ENCODE measurements at places on chromosomes 2 and 18.

- H3K27ac ChIP-seq: no peak overlapping the region
- peaks cover 4% of the 10 kb centered on the region for H3K27me3 ChIP-seq
- no peaks in the 10 kb centered on the region for H3K4me1 ChIP-seq
- DNase-seq: no peak
Observed at GRCh38 chr2:38152035-38152434, 76.1 kb upstream of the CYP1B1 start.

DNA sequence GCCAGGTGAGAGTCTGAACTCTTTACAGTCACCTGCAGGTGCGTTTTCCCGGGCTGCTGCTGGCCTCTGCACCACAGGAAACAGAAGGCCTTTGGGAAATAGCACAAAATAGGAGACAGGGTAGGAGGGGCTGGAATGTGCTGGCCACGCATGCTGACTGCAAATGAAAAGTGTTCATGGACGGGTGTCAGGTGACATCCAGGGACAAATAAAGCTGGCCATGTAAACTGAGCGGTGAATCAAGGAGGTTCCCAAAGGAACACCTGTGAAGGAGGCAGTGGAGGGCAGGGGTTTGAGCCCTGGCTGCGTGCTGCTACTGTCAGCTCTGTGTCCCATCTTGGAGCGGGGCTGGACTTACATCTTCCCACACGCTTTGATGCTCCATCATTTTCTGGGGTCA lies 42.4 kb upstream of the GBX2 start:
- H3K27me3 ChIP-seq: peaks cover 11% of the 10 kb centered on the region
- no peak overlapping the region for H3K27ac ChIP-seq
- no peaks in the 10 kb centered on the region for H3K36me3 ChIP-seq
- no peak overlapping the region for H3K4me3 ChIP-seq
- DNase-seq: no peak
- no peaks in the 10 kb centered on the region for H3K4me1 ChIP-seq

- peaks cover 8% of the 10 kb centered on the region for H3K4me1 ChIP-seq
- H3K36me3 ChIP-seq: no peaks in the 10 kb centered on the region
- DNase-seq: no peak
- H3K27me3 ChIP-seq: no peaks in the 10 kb centered on the region
Observed at GRCh38 chr2:48104418-48104817, 198.1 kb upstream of the FBXO11 start.

DNA sequence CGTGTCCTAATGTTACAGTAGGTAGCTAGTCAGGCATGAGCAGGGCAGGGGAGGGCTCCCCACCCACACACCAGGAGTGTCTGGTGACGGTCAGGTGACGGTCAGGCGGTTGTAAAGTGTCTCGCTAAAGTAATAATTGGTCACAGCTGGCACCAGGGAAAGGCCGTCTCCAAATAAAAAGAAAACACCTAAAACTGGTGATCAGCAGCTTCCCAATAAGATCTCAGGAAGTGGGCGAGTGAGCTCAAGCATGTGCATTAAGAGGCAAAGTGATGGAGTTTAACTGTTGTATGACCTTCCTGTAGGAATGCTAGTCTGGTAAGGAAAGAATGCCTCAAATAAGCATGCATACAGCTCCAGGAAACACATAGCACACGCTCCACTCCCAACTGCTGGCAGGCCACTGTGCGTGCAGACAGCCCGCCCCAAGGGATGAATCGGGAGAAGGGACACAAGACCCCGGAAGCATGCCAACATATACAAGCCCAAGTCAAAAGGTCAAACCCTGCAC lies 177.1 kb downstream of the RNF144A start:
- H3K4me1 ChIP-seq: peaks cover 9% of the 10 kb centered on the region
- H3K27me3 ChIP-seq: no peaks in the 10 kb centered on the region
- no peak for DNase-seq
- no peaks in the 10 kb centered on the region for H3K36me3 ChIP-seq
- H3K4me3 ChIP-seq: no peak overlapping the region

GRCh38 chr2:166032361-166032760 lies 78.8 kb upstream of the TTC21B start:
- no peaks in the 10 kb centered on the region for H3K36me3 ChIP-seq
- no peaks in the 10 kb centered on the region for H3K4me1 ChIP-seq
- no peak overlapping the region for H3K4me3 ChIP-seq
- DNase-seq: no peak
- H3K27ac ChIP-seq: no peak overlapping the region

- H3K4me3 ChIP-seq: no peak overlapping the region
- no peak for DNase-seq
- H3K27me3 ChIP-seq: no peaks in the 10 kb centered on the region
- no peaks in the 10 kb centered on the region for H3K36me3 ChIP-seq
Observed at GRCh38 chr2:45303417-45304202, 294.4 kb upstream of the SIX2 start.

GRCh38 chr2:143513081-143513480 lies 383.9 kb downstream of the ARHGAP15 start:
- no peak overlapping the region for H3K27ac ChIP-seq
- no peaks in the 10 kb centered on the region for H3K27me3 ChIP-seq
- DNase-seq: no peak
- H3K36me3 ChIP-seq: peaks cover 71% of the 10 kb centered on the region
- H3K4me1 ChIP-seq: no peaks in the 10 kb centered on the region

- DNase-seq: no peak
- H3K4me1 ChIP-seq: no peaks in the 10 kb centered on the region
- no peak overlapping the region for H3K4me3 ChIP-seq
Observed at GRCh38 chr18:35786365-35787042, 186.0 kb upstream of the RMP24 start.

GRCh38 chr2:160984426-160985077 lies 175.7 kb upstream of the TANK start:
- H3K4me3 ChIP-seq: no peak overlapping the region
- no peak overlapping the region for H3K27ac ChIP-seq
- DNase-seq: no peak
- H3K36me3 ChIP-seq: no peaks in the 10 kb centered on the region
- no peaks in the 10 kb centered on the region for H3K4me1 ChIP-seq

- H3K4me1 ChIP-seq: no peaks in the 10 kb centered on the region
- H3K36me3 ChIP-seq: no peaks in the 10 kb centered on the region
- peaks cover 72% of the 10 kb centered on the region for H3K27me3 ChIP-seq
- no peak overlapping the region for H3K27ac ChIP-seq
- H3K4me3 ChIP-seq: no peak overlapping the region
Observed at GRCh38 chr2:66440708-66441497, 6.0 kb downstream of the MEIS1 start.

DNA sequence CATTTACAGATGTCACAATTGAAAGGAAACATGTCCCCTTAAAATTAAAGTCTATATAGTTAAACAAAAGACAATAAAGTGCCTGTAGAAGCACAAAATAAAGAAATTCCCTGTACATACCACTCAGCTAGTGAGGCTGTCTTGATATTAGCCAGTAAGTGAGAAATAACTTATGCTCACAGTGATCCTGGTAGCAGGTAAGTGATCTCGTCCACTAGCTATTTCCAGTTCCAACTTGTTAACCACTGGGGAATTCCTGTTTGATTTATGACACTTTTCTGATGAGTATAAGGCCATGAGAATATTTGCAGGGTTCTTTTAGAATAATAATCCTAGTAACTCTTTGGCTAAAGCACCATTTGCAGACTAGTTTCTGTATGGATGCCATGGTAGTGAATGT lies 127.9 kb upstream of the PGAP1 start:
- H3K27ac ChIP-seq: no peak overlapping the region
- H3K4me3 ChIP-seq: no peak overlapping the region
- no peak for DNase-seq
- no peaks in the 10 kb centered on the region for H3K4me1 ChIP-seq
- H3K36me3 ChIP-seq: peaks cover 79% of the 10 kb centered on the region

DNA sequence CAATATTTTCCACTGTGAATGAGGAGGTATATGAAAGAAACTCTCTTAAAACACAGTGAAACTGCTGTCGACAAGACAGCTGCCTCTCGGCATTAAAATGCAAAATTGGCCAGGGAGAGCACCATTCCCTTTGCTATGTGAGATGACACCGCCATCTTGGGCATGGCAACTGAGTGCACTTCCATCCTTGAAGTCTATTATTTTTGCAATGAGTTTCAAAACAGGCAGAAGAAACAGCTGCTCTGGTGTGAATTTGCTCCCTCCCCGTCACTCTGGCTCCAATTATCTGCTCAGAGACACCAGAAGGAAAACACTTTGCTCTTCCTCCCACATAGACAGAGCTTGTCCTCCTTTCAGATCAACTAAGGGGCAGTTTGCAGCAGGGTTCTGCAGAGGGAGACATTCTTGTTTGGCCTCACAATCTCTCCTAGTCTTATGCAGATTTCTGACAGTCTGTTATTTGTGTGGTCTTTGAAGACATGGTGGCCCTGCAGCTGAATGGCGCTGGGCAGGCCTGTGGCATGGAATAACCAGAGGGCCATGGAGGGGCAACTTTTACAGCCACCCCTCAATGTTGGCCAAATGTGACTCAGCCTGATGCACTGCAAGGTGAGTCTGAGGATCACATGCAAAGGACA lies 48.6 kb upstream of the SEC11C start:
- H3K27ac ChIP-seq: no peak overlapping the region
- no peak overlapping the region for H3K4me3 ChIP-seq
- H3K4me1 ChIP-seq: peaks cover 4% of the 10 kb centered on the region

GRCh38 chr18:62324917-62325805 lies at the start of gene TNFRSF11A:
TNFRSF11A (plus strand) TSS chr18:62325310; CDS start chr18:62325353, 43 bp downstream.
- H3K36me3 ChIP-seq: no peaks in the 10 kb centered on the region
- peak; percentile 33 for DNase-seq
- no peak within 1 kb of the TSS for H3K27ac ChIP-seq

GRCh38 chr2:70070542-70071268 lies 16.6 kb upstream of the PCBP1 start:
- peaks cover 46% of the 10 kb centered on the region for H3K4me1 ChIP-seq
- peaks cover 15% of the 10 kb centered on the region for H3K36me3 ChIP-seq
- peak overlapping the region; percentile 24 for H3K4me3 ChIP-seq
- peak overlapping the region; percentile 40 for H3K27ac ChIP-seq
- DNase-seq: peak; percentile 60
- no peaks in the 10 kb centered on the region for H3K27me3 ChIP-seq

GRCh38 chr2:218429911-218430692 lies 11.2 kb downstream of the VIL1 start:
- no peaks in the 10 kb centered on the region for H3K36me3 ChIP-seq
- DNase-seq: no peak
- peaks cover 3% of the 10 kb centered on the region for H3K27me3 ChIP-seq
- no peak overlapping the region for H3K4me3 ChIP-seq

GRCh38 chr2:55668956-55669355 lies 24.7 kb downstream of the PNPT1 start:
- H3K27me3 ChIP-seq: no peaks in the 10 kb centered on the region
- H3K36me3 ChIP-seq: peaks cover 39% of the 10 kb centered on the region
- no peak for DNase-seq
- H3K4me3 ChIP-seq: no peak overlapping the region
- no peaks in the 10 kb centered on the region for H3K4me1 ChIP-seq

- H3K4me3 ChIP-seq: no peak overlapping the region
- H3K27ac ChIP-seq: no peak overlapping the region
- H3K27me3 ChIP-seq: no peaks in the 10 kb centered on the region
- no peaks in the 10 kb centered on the region for H3K4me1 ChIP-seq
- no peaks in the 10 kb centered on the region for H3K36me3 ChIP-seq
Observed at GRCh38 chr2:185668710-185669109, 69.9 kb upstream of the FSIP2 start.

- no peak overlapping the region for H3K4me3 ChIP-seq
- no peak for DNase-seq
- peaks cover 24% of the 10 kb centered on the region for H3K36me3 ChIP-seq
- H3K27ac ChIP-seq: no peak overlapping the region
Observed at GRCh38 chr2:152693033-152693432, 24.2 kb downstream of the PRPF40A start.

GRCh38 chr2:106137731-106138521 lies 56.2 kb downstream of the UXS1 start:
- H3K36me3 ChIP-seq: peaks cover 17% of the 10 kb centered on the region
- H3K27me3 ChIP-seq: no peaks in the 10 kb centered on the region
- DNase-seq: no peak
- peak overlapping the region; percentile 43 for H3K4me3 ChIP-seq

DNA sequence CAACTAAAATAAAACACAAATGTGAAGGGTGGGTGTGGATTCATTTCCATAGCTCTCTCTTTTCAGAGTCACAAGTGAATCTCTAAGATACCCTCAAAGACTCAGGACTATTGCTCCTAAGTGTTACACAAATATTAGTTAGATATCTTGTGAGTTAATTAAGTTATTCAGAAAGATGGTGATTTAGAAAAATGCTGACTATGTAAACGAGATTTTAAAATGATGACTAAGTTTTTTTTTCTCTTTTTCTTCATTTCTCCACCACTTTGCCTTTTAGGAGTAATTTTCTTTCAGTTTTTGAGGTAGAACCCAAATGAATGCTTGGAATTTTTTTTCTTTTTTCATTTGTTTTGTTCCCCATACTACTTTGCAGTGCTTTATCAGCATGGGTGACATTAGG lies 479.7 kb downstream of the SPAG16 start:
- no peaks in the 10 kb centered on the region for H3K4me1 ChIP-seq
- H3K4me3 ChIP-seq: no peak overlapping the region
- H3K27ac ChIP-seq: no peak overlapping the region
- no peaks in the 10 kb centered on the region for H3K36me3 ChIP-seq
- no peak for DNase-seq
- no peaks in the 10 kb centered on the region for H3K27me3 ChIP-seq

DNA sequence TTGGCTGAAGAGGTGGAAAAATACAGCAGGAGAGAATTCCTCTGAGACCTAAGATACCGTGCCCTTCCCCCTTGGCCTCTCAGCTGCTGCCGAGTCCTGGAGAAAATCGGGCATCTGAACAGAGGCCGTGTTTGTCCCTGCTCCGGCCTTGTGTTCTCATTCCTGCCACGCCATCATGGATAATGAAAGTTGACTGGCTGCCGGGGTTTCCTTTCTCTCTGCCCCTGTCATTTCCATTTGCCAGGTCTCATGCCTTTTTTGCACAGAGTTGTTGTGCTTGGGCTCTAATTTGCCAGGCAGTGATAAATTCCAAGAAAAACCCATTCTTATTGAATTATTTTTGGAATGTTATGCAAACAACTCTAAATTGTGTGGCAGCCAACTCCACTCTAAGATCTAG lies 496.9 kb upstream of the TNP1 start:
- DNase-seq: no peak
- no peak overlapping the region for H3K4me3 ChIP-seq
- H3K4me1 ChIP-seq: no peaks in the 10 kb centered on the region
- no peaks in the 10 kb centered on the region for H3K36me3 ChIP-seq

DNA sequence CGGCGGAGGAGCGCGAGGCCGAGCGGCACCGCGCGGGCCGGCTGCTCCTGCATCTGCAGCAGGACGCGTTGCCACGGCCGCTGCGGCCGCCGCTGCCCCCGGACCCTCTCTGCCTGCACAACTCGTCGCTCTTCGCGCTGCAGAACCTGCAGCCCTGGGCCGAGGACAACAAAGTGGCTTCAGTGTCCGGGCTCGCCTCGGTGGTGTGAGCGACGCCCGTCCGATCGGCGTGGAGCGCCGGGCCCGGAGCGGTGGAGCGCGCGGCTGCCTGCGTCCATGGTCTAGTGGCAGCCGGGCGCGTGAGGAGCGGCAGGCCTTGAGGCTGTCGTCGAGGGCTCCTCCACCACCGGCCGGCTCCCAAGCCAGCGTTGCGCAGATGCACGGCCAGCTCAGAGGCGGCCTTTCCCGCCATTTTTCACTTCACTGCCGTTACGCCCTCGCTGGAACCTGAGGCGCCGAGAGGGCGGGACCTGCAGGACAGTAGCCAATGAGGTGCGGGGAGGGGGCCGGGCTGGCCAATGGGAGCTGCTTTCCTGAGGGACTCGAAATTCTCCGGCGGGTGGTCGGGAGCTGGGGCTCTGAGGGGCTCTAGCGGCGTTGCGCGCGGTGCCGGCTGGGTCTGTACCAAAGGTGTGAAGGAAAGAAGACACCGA lies 1.9 kb downstream of the TLX2 start:
- peak; percentile 74 for DNase-seq
- peak overlapping the region; percentile 54 for H3K4me3 ChIP-seq
- peaks cover 40% of the 10 kb centered on the region for H3K4me1 ChIP-seq
- peaks cover 78% of the 10 kb centered on the region for H3K27me3 ChIP-seq
- H3K27ac ChIP-seq: no peak overlapping the region

GRCh38 chr18:39751921-39752320 lies 2186.3 kb upstream of the CELF4 start:
- H3K27me3 ChIP-seq: no peaks in the 10 kb centered on the region
- no peak overlapping the region for H3K4me3 ChIP-seq
- H3K36me3 ChIP-seq: no peaks in the 10 kb centered on the region
- H3K27ac ChIP-seq: no peak overlapping the region

Data from CD4-positive, alpha-beta T cell (primary cell).